ENCODE measurements at places on chromosomes 7 and 10. TPM values are rescaled to one million over a fixed set of nuclear protein-coding genes. Genes with fewer than 3 reads are reported as not detected.

Gene VSIR
- 148 TPM for total RNA-seq

Gene MCM10
- total RNA-seq = 57.4 TPM

Gene VSTM4
- 0.15 TPM for total RNA-seq

Gene TSPAN13
- total RNA-seq = 0.31 TPM

Gene MINDY4
- 1.3 TPM for total RNA-seq

DNA sequence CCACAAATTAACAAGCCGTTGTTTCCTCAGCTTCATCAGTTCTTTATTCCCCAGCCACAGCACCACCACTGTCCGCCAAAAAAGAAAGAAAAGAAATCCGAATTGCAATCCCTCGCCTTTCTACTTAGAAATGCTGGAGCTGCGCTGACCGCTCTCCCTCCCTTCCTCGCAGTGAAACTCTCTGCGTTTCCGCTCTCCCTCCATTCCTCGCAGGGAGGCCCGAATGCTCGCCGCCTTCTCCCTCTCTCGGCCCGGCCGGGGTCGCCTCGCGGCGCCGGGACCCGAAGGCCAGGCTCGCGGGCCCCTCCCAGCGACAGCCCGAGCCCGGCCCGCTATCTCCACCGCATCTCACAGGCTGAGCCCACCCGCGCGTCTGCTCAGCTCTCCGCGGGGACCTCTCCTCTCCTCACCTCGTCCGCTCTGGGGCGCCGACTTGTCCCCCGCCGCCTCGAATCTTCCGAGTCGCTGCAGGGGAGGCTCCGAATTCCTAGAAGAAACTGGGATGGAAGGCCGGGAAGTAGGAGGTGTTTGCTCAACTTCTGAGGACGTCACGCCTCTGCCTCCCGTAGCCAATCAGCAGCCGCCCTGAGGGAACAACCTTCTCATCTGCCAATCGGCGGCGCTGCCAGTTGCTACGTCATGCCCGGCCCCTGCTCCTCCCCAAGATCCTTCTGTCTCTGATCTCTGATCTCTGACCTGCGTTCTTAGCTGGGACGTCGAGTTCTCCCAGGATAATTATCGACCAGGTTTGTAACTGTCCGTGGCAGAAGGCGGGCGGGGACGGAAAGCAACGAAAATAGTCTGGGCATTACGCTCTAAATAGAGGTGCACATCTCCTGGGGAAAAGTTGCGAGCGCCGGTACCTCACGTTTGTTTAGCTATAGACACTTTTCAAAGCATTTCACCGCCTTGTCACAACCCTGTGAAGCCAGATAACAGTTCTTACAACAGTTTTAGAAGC lies at the start of gene AASS:
Gene AASS (minus strand): TSS at position 499 of the 961 bp plus-strand sequence. CDS start 10,523 bp downstream, outside the sequence.
- DNase-seq = peak; percentile 84
- peaks cover 19% of the 10 kb centered on the region for H3K4me1 ChIP-seq
- no peaks in the 10 kb centered on the region for H3K36me3 ChIP-seq
- H3K27me3 ChIP-seq = peaks cover 32% of the 10 kb centered on the region
- H3K27ac ChIP-seq = peak within 1 kb of the TSS; percentile 51

DNA sequence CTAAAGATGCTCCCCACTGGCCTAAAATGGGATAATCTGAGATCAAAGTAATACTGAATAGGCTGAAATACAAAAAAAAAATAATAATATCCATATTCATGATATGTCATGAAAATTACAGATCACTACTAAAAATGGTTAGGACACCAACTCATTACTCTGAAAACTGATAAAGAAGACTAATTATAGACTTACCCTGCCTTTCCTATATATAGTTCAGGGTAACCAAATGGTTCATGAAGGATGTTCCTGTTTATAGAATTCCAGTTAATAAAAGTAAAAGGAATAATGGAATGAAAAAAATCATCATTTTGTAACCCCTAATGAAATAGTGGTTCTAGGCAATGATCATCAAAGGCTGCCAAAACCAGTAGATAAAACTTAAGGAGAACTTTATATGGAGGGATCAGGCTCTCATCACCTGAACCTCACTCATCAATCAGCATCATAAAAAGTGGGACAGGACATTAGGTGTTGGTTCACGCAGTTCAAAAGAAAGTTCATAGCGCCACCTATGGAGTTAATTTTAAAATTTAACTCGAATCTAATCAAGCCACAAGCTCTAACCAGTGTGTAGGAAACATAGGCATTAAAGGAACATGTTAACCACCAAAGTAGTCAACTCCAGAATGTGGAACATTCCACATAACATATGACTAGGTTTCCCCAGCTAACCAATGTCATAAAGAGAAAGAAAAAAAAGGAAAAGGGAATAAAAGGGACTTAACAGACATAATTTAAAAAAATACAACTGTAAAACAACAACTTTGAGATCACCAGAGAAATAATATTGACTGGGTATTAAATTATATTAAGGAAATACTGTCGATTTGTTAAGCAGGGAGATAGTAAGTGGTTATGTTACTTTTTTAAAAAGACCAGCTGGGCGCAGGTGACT lies 35.7 kb downstream of the P4HA1 start:
- H3K27ac ChIP-seq = peak overlapping the region; percentile 62
- peaks cover 14% of the 10 kb centered on the region for H3K4me1 ChIP-seq
- peaks cover 24% of the 10 kb centered on the region for H3K36me3 ChIP-seq
- no peak overlapping the region for H3K4me3 ChIP-seq
- no peaks in the 10 kb centered on the region for H3K27me3 ChIP-seq

DNA sequence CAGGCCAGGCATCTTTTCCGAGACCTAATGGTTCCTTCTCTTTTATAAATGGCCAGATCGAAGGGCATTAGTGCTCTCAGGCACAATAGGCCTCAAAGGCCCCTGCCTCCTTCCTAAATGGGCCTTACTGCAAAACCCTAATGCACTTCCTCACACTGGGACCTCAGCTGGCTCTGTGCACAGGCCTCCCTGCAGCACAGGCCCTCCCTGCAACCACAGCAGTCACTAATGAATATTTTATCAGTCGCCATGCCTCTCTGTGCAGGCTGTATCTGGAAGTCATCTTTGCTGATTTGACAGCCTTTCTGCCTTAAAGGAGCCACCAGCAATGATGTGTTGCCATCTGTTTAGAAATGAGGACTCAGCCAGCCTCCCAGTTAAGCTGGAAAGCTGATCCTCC lies 54.9 kb upstream of the SDK1 start:
- H3K4me1 ChIP-seq = peaks cover 3% of the 10 kb centered on the region
- no peak for DNase-seq
- H3K27me3 ChIP-seq = no peaks in the 10 kb centered on the region
- no peak overlapping the region for H3K27ac ChIP-seq
- H3K4me3 ChIP-seq = no peak overlapping the region

DNA sequence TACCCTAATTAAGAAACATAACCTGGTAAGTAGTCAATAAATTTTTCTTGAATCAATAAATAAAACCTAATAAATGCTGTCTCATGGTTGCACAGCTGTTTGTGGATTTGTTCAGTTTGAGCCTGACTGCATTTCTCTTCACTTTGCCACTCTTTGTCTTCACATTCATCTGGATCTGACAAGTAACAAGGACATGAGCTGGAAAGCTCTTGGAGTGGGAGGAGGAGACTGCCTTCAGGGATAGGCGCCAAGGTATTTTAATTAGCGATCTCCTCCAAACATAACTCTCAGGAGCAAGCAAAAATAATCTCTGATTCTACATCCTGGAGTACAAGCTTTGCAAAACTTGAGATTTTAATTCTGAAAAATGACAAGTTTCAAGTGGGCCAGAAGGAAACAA lies 251.0 kb downstream of the BMPER start:
- no peak overlapping the region for H3K27ac ChIP-seq
- H3K4me1 ChIP-seq = no peaks in the 10 kb centered on the region
- no peak overlapping the region for H3K4me3 ChIP-seq
- no peaks in the 10 kb centered on the region for H3K36me3 ChIP-seq
- no peaks in the 10 kb centered on the region for H3K27me3 ChIP-seq
- no peak for DNase-seq

GRCh38 chr7:157561523-157561785 lies 224.7 kb downstream of the DNAJB6 start:
- no peaks in the 10 kb centered on the region for H3K36me3 ChIP-seq
- H3K27ac ChIP-seq = no peak overlapping the region
- H3K4me1 ChIP-seq = no peaks in the 10 kb centered on the region
- H3K4me3 ChIP-seq = no peak overlapping the region
- H3K27me3 ChIP-seq = no peaks in the 10 kb centered on the region

DNA sequence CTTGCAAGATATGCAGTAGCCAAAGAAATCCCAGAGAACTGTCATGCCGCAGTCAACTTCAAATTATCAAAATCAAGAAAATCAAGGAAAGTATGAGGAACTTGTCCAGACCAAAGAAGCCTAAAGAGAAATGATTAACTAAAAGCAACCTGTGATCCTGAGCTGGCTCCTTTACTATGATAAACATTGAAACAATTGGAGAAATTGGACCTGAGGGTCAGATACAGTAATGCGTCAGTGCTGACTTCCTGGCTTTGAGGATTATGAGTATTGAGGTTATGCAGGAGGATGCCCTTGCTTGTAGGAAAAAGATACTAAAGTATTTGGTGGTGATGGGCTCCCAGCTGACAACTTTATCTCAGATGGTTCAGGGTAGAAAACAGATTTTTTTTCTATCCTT lies 324.7 kb upstream of the AKR1E2 start:
- no peaks in the 10 kb centered on the region for H3K4me1 ChIP-seq
- peaks cover 11% of the 10 kb centered on the region for H3K27me3 ChIP-seq
- H3K4me3 ChIP-seq = no peak overlapping the region
- H3K36me3 ChIP-seq = no peaks in the 10 kb centered on the region

GRCh38 chr7:101608772-101609713 lies 20.1 kb downstream of the MYL10 start:
- peaks cover 2% of the 10 kb centered on the region for H3K27me3 ChIP-seq
- H3K27ac ChIP-seq = no peak overlapping the region
- H3K4me1 ChIP-seq = no peaks in the 10 kb centered on the region
- DNase-seq = no peak
- no peak overlapping the region for H3K4me3 ChIP-seq
- H3K36me3 ChIP-seq = no peaks in the 10 kb centered on the region

- no peak for DNase-seq
- H3K27me3 ChIP-seq = no peaks in the 10 kb centered on the region
These were observed 101.2 kb downstream of the RAB18 start for GRCh38 chr10:27605318-27605717.

- no peaks in the 10 kb centered on the region for H3K4me1 ChIP-seq
- no peak overlapping the region for H3K4me3 ChIP-seq
- H3K27ac ChIP-seq = no peak overlapping the region
These were observed 1270.2 kb upstream of the SORCS1 start for GRCh38 chr10:108434559-108435252.

DNA sequence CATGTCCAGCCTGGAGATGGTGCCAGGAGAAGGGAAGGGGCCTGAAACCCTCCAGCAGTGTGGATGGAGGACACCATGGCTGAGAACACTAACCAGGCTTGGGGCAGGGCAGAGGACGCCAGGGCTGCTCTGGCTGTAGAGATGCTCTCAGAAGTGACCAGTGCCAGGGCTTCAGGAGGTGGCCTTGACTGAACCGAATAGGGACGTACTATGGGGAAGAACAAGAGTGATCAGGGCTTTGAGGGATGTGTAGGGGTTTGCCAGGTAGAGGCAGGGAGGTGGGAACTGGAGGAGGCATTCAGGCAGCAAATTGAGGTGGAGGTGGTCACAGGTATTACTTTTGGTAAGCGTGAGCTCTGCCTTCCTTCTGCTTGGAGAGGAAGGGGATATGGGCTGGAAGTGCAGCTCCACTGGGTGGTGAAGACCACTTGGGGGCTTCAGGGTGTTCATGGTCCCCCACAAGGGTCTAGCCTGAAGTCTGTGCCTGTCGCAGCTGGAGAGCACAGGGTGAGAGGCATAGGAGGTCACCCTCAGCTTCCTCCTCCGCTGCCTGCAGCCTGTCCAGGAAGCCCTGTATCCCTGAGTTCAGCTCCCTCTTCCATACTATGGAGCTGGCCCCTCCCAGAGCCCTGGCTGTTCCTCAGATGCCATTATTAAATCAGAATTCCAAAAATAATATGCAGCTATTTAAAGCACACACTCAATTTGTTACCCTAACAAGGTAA lies 27.8 kb downstream of the ADCY1 start:
- no peak overlapping the region for H3K4me3 ChIP-seq
- peaks cover 8% of the 10 kb centered on the region for H3K27me3 ChIP-seq
- no peaks in the 10 kb centered on the region for H3K36me3 ChIP-seq
- H3K27ac ChIP-seq = no peak overlapping the region
- no peaks in the 10 kb centered on the region for H3K4me1 ChIP-seq

GRCh38 chr7:79340212-79340611 lies 113.3 kb downstream of the MAGI2 start:
- H3K4me3 ChIP-seq = no peak overlapping the region
- H3K36me3 ChIP-seq = no peaks in the 10 kb centered on the region
- no peaks in the 10 kb centered on the region for H3K4me1 ChIP-seq
- H3K27ac ChIP-seq = no peak overlapping the region
- H3K27me3 ChIP-seq = no peaks in the 10 kb centered on the region

GRCh38 chr7:13990319-13990983 lies 985 bp upstream of the ETV1 start:
- H3K27me3 ChIP-seq = no peaks in the 10 kb centered on the region
- peak; percentile 7 for DNase-seq
- H3K36me3 ChIP-seq = no peaks in the 10 kb centered on the region

DNA sequence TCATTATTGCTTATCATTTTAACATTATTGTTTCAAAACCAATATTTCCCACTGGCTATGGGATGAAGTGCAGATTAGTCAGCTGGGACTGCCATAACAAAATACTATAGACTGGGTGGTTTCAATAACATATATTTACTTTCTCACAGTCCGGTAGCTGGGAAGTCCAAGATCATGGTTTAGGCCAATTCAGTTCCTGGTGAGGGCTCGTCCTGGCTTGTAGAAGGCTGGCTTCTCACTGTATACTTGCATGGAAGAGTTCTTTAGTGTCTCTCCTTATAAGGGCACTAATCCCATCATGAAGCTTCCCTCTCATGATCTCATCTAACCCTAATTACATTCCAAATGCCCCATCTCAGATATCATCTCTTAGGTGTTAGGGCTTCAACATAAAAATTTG lies 101.3 kb downstream of the CHRM2 start:
- no peak overlapping the region for H3K27ac ChIP-seq
- no peak for DNase-seq
- no peaks in the 10 kb centered on the region for H3K27me3 ChIP-seq
- no peaks in the 10 kb centered on the region for H3K36me3 ChIP-seq
- H3K4me3 ChIP-seq = no peak overlapping the region

All from activated CD4-positive, alpha-beta T cell treated with anti-CD3 and anti-CD28 coated beads, Interleukin-2, amount 10 ng/mL, durations not matched to agents 7 days and 5 days (primary cell).